ENCODE measurements at places on chromosomes 1 and 21.

DNA sequence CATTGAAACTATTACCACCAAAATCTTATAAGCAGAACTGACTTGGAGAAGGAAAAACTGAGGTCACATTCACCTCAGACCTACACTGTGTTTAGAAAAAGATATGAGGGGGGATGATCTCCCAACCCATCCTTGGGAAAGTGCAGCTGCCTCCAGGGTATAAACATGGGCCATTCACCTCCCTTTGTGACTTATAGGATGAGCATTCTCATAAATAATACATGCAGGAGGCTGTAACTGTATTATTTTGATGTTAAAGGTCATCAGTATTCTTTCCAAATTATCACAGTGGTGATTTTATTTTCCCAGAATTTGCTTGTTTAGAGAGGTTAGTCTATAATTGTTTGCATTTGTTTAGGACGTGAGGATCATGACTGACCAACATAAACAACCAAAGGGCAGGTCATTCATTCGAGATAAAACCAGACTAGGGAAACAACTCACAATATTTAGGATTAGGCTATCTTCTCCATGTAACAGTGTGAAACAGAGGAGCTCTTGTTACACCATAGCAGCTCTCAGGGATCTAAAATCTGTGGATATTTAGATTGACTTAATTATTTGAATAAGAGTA lies 109.2 kb upstream of the NR5A2 start:
- DNase-seq, result no peak

DNA sequence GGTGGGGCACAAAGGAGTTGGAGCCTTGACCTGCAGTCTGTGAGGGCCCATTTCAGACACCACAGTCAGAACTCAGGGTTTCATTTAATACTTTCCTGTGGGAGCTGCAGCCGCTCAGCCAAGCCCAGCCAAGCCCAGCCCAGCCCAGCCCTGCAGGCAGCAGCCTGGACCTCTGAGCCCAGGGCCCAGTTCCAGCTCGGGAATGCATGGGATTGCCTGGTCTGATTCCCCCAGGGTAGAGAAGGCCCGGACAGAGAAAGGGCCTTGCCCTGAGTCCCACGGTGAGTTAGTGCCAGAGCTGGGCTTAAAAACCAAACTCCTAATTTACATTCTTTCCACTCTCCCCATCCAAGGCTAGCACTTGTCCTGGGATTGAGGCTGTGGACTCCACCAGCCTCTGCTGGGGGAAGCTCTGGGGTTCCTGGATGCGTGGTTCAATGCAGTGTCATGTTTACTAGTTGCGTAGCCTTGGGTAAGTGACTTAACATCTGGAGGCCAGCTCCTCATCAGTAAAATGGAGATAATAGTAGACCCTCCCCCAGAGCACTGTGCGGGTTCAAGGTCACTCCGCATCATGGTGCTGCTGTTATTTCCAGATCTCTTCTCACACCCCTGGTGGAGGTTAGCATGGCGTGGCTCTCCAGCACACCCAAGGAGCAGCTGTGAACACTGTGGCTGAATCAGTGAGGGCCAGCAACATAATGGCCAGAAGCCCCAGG lies 29.2 kb upstream of the PKP1 start:
- no peak for DNase-seq

DNA sequence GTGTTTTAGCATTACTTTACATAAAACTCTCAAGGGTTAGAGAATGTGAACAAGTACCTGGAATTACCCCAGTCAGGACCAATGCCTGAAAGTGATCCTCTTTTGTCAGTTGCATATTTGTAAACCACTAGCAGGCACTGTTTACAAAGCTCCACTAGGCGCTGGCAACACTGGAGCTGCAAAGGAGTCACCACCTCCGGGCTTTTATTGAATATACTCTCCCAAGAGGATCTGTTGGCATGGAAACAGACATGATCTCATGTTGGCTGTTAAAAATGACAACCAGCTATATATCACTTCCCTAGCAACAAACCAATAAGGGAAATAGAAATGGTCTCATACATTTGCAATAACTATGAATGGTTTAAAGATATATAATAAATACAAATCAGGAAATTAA lies 116.0 kb downstream of the TTLL7 start:
- no peak for DNase-seq

DNA sequence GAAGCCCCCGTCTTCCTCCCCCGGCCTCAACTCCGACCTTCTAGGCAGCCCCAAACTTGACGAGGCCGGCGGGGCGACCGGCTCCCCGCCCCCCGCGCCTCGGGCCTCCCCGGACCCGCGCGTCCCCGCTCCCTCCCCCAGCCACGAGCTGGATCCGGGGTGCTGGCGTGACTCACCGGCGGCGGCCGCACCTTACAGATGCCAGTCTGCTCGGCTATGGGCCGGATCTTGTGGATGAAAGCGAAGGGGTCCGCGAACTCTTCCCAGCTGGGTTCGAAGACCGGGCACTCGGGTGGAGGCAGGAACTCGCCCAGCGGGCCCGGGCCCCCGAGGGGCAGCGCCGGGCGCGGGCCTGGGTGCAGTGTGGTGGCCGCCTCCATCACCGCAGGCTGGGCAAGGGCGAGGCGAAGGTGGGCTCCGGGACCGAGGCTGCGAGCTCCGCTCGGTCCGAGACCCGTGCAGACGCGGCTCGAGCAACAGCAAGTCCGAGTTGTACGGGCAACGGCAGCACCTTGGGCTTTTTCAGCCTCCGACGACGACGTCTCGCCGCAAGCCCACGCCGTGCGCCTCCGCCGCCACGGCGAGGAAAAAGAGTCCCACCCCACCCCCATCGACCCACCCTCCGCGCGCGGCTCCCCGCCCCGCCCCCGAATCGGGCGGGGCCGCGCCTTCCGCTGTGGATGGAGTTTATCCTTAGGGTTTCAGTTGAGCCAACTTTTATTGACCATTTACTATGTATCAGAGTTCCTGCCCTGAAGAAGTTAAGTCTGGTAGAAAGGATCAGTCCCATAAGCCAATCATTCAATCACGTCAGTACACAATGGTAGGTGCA lies at the start of gene KDM5B:
Gene KDM5B, minus strand, starts transcription at position 496 of the 832 bp plus-strand sequence. Its CDS starts 116 bp downstream, at position 380.
- DNase-seq, result peak; percentile 63

DNA sequence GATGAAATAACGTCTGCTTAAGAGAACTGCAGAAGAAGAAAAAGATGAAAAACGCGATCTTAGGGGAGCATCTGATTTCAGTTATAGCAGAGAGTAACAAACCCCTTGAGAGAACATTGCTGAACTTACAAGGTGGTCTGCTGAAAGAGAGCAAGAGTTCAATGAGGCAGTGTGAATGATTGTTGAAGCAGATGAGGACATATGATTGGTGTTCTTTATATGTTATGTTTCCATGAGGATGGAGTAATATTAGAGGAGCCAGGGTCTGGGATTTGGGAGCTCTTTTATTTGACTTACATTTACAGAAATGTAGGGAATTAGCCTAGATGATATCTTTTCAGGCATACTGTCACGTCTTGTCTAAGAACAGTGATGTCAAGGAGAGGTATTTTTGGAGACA lies 1302.0 kb downstream of the KCNT2 start:
- no peak for DNase-seq

- DNase-seq, result no peak
Observed at GRCh38 chr1:26081267-26082019, 14.0 kb upstream of the TRIM63 start.

DNA sequence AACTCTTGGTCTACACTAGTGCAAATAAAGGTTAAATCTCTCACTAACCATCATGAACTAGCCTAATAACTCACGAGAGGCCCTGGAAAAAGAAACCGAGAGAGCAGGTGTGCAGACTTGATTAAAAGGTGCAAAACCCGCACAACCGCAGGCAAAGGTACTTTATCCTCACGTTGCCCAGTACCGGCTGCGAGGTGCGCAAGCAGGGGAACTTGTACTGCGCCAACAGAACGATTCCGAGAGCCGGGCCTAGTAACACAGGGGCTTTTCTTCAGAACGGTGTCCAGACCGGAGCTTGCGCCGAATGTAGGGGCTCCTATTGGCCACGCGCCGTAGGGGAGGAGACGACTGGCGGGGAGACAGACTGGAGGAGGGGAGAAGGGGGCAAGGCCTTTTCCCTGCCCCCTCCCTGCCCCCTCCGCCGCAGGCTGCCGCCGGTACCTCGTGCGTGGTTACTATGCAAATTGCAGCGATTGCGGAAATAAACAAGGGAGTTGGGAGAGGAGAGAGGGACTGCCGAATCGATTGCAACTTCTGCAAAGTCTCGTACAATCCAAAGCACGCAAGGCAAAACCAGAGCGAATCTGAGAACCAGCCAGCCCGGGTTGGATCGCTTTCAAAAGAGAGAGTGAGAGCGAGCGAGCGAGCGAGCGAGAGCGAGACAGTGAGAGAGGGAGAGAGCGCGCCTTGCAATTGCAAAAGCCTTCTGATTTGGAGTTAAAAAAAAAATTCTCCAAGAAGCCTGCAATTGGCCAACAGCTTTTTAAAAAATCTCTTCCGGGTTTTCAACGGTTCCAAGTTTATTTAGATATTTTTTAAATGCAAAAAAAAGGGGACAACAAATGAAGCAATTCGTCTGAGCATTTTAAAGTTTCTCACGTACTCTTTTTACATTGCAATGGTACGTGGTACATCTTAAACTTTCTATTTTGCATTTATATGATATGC lies 5.4 kb upstream of the NFIA start:
- DNase-seq, result peak; percentile 85

- DNase-seq, result no peak
Observed at GRCh38 chr21:28699186-28699585, 293.5 kb downstream of the LTN1 start.

DNA sequence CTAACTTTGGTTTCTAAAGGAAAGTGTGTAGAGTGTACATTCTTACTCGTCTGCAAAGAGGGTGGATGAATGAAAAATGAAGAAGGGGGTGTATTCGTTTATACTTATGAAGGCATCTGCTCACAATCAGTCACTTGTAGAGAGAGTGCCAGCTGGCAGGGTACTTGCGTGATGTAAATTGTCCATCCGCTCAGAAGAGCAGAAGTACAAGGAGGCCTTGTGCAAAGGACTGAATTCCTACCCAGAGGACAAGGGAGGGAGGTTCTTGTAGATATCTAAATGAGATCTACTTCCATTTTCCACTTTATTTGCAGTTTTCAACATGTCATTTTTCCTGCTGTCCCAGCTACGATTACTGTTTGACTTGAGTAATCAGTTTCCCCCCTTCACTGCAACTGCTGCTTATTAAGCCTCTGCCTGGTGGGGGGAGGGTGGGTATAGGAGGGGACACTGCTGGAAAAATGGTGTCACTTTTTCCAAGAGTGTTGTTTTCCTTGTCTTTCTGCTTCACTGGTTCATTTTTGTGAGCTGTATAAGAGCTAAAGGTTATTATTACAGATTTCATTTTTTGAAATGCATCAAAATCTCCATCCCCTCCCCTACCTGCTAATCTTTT lies 67.3 kb downstream of the LAMC1 start:
- no peak for DNase-seq

DNA sequence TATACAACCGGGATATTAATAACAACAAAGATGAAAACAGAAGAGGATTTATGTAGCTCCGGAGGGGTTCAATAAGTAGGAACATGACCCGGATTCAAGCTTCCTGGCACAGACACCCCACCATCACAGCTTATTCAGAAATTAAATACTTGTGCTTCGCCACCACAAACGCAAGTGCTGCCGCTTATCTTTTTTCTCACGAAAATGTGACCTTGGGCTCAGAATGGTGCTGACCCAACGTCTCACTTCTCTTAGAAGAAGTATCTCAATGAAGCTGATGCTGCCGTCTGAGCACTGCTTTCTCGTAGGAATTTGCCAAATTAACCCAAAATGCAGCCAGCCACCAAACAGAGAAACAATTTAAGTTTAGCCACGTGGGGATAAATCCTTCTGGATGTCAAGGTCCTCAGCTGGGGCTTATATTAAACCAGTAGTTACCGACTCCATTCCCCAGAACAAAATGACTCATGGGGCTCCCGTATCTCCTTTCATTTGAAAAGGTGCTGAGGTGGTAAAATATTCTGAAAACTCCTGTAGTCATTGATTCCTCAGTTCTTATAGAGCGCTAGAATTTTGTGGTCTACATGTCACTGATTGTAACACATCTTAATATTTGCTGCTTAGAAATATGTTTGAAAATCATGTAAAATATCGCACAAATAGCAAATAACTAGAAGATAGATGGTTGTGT lies 466.7 kb downstream of the SMYD3 start:
- no peak for DNase-seq

GRCh38 chr1:221612047-221612777 lies 129.7 kb downstream of the DUSP10 start:
- DNase-seq, result no peak

DNA sequence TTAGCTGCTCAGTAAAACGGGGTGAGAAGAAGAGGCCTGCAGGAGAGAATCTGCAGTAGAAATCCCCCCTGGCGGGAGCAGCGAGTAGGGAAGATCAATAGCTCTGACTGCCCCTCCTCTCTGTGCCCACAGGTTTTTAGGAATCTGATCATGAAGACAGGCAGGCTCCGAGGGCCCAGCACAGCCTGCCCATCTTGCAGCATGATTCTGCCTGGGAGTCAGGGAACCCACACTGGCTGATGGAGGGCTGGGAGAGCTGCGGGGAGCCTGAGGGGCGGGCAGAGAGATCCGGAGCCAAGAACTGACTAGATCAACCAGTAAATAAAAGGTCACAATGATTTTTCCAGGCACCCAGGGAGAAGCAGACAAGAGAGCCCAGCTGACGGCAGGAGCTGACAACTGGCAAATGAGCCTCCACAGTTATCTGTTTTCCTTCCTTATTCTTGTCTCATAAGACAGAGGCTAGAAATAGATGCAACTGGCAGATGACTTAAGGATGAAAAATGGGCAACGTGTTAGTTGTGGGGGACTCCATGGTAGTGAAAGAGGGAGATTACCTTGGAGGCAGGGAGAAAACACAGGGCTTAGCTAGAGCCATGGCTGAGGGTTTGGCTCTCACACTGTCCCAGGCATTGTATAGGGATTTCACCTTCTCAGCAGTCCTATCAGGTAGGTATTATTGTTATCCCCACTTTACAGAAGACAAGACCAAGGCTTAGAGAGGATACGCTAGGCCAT lies 116.2 kb downstream of the PLXNA2 start:
- DNase-seq, result no peak

DNA sequence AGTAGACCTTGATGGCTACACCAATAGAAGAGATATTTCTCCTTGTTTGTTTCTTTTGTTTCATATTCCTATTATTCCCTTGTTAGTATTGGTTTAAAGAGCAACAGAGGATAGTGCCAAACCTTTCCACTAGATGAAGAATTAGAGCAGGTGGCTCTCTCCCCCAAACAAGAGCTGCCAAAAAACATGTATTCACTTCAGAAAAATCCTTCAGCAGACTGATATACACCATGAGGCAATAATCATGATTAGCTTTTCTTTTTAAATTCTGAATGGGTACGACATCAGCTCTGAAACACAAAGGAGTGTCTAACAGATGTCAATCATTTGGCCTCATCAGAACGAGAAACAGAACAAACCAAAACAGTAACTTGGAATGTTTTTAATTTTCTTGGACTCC lies 67.3 kb upstream of the MAP10 start:
- no peak for DNase-seq

GRCh38 chr1:213573648-213574009 lies 414.1 kb upstream of the PROX1 start:
- DNase-seq, result no peak

- DNase-seq, result no peak
Observed at GRCh38 chr1:53547231-53547790, 88.1 kb downstream of the DMRTB1 start.

GRCh38 chr1:177897998-177898654 lies 71.7 kb downstream of the SEC16B start:
- no peak for DNase-seq

GRCh38 chr1:204875255-204875654 lies 4.6 kb downstream of the NFASC start:
- DNase-seq, result no peak

GRCh38 chr21:44994047-44994694 lies 54.3 kb downstream of the SLX9 start:
- no peak for DNase-seq

- no peak for DNase-seq
Observed at GRCh38 chr1:91680556-91681155, 180.0 kb downstream of the CDC7 start.

- no peak for DNase-seq
Observed at GRCh38 chr1:40919475-40920011, 57.4 kb upstream of the CITED4 start.

Data from KG1 (cell line).